ENCODE measurements at places on chromosomes 3 and 15.

DNA sequence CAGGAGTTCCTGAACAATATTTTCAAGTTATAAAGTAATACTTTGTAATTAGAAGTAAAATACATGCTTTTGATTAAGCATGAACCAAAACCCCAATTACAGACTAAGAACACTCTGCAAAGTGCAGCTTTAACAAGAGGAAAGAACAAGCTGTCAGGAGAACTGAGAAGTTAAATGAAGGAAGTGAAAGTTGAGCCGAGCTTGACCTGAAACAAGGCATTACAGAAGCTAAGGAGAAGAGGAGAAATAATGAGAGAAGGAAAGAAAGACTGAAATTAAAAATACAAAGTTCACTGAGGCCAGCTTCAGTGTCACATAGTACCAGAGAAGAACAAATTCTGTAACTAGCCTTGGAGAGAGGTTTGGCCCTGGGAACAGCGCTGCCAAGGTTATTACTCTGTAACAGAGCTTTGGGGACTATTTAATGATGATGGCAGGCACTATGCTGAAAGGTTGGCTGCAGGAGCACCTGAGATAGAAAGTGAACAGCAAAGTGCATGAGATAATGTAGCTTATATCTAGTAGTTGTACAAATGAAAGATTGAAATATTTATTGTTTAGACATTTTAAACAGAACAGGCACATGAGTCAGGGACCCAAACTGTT, 241.9 kb upstream of the PEX5L start:
- no peak for DNase-seq

GRCh38 chr15:70517194-70517590, 246.2 kb downstream of the UACA start:
- no peak for DNase-seq

GRCh38 chr3:149545049-149545448, 70.6 kb downstream of the TM4SF4 start:
- DNase-seq: no peak

DNA sequence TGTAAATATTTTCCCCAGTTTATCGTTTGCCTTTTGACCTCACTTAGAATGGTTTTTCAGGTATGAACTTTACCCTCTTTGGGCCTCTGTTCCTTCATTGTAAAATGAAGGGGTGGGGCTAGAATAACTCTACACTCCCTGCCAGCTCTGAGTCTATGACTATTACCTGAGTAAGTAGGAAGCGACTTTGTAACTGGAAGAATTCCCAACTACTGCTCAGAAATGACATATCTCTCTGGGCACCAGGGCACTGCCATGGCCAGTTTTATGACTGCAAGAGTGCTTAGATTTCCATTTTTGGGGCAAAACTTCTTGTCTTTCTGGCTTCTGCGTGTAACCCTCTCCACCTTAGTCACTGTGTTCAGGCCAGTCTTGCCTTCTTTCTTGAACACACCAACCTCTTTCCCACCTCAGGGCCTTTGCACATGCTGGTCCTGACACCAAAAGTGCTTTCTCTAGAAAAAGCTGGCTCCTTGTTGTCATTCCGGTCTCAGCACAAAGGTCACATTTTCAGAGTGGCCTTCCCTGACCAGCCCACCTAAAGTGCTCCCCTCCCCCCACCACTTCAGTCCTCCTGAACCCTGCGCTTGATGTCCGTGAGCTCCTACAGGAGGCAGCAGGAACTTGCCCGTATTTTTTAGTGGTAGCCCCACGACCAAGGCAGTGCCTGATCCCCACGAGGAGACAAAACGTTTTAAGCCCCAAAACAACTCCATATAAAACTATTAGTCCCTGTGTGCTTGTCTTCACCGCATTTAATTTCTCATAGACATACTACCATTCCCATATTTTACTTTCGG, 25.6 kb downstream of the CDCP1 start:
- no peak for DNase-seq

DNA sequence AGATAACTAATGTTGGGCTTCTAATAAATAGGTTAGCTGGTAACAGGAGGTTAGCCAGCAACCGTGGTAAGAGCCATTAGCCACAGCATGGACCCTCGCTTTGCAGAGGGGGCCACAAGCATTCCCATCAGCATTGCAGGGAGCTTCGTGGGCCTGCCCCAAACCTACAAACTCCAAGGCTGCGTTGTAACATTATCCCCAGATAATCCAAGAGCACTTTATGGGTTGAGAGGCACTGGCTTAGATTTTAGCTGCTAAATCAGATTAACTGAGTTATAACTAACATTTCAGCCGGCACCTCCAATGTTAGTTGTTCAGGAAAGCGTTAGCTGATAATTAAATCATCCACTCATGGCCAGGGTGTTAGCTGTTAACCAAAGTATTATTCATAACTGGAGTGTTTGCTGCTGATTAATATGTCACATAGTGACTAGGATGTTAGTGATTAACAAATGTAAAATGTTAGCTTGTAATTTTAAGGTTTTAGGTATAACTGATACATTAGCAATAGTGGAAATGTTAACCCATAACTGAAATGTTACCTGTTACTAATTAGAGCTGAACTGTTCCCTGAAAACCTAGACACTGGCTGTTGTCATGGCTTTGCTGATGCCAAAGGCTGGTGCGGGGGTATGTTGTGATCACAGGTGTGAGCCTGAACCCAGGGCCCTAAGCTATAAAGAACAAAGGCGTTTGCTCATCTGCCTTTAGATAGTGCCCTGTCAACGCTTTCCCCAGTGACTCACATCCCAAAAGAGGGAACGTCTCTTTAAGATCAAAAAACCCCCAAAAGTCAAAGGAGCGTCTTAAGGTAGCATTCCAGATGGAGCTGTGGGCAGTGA, 56.2 kb downstream of the SLC6A6 start:
- no peak for DNase-seq

- no peak for DNase-seq
These were observed 26.7 kb upstream of the LRTM1 start for GRCh38 chr3:54954521-54954920.

DNA sequence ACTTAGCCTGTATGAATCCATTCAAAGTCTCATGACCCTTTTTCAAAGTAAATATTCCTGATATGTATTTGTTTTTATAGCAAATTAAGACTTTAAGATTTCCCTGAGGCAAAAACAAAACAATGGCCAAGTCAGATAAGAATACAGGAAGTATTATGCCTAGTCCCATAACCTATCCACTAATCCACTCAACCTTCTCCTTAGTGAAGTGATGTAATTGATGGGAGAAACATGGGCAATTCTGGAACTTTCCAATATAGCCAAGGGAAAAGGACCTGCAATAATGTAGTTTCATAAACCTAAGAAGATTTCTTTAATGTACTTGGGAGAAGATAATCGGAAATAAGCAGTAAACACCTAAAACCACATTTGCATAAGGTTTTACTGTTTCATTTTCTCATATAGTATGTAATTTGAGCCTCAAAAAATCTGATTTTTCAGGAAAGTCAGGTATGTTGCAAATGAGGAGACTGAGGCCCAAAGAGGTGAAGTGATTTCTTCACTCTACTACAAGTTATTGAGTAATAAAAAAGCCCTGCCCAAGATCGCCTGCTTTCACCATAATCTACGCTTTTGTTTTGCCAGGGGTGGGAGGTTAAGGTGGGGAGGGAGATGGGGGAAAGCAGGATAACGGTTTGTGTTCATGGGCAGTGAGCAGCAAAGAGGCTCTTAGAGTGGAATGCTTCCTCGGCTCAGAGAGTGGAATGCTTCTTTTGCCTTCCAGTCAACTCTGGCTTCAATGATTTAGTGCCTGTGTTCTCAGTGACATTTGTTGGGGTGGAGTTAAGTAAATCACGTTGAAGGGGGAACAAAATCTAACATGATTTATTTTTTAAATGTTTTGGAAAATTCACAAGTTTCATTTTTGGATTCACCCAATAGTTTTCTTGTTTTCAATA, 95.0 kb upstream of the FNDC3B start:
- DNase-seq: peak; percentile 67

GRCh38 chr15:57890351-57890750, 175.2 kb downstream of the ALDH1A2 start:
- DNase-seq: no peak
